IPS DF 6.9 (cell line): ENCODE measurements at places on chromosomes 5 and 9.

- no peak for DNase-seq
Observed at GRCh38 chr9:34385561-34386230, 9.0 kb upstream of the MYORG start.

DNA sequence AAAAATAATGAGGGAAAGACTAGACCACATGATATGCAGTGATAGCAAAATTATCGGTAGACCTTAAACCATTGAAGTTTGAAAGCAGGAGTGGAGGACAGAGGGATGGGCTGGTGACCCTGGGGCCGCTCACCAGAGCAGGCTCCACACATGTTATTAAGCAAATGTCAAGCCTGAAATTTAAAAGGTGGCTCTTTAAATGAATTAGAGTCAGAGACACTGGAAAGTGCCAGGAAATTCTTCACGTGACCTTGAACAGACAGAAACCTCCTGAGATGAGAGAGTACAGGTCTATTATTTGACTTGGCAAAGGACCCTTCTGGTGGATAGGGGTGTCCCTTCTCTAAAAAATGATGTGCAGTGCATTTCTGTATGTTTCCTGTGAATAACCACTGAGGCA lies 111.0 kb upstream of the CPEB4 start:
- no peak for DNase-seq

DNA sequence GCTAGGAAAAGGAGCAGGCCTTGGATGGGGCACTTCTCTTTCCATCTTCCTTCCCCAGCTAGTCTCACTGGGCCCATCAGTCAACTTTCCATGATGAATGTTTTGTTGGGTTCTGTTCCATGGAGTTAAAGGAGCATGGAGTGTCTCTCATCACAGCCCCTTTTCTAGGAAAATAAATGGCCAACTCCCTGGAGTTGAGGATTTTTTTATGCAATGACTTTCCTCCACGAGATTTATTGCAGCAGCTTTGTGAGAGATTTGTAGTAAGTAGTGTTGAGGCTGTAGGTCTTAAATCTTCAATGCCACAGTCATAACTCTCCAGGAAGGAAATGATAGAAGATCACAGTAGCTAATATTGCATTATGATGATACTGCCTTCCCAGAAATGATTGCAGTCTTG lies 45.6 kb upstream of the SLC44A1 start:
- no peak for DNase-seq

- no peak for DNase-seq
Observed at GRCh38 chr5:66247176-66247960, 103.3 kb downstream of the SREK1 start.

DNA sequence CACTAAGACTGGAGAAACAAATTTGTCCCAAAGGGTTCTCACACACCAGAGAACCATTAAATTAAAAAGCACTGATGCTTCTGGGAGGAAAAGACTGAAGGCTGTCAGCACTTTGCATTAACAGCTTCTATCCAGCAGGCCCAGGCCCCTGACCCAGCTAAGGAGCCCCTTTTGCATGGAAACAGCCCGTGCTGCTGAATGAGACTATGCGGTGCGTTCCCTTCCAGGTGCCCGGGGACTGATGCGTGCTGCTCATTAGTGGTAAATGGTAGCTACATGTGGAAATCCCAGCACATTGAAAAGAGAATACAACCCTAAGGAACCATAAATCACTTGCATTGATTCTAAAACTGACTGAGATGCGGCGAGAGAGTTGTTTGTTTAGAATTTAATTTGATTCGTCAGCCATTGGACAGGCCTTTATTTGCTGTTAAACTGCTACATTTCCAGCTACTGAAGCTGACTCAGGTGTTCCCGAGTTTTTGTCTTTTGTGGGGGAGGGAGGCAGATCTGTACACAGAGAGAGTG lies 351.0 kb upstream of the SLC24A2 start:
- no peak for DNase-seq
